ENCODE measurements at places on chromosomes 16 and 17.

- no peak for DNase-seq
- H3K4me1 ChIP-seq, result no peaks in the 10 kb centered on the region
- H3K4me3 ChIP-seq, result no peak overlapping the region
- H3K36me3 ChIP-seq, result no peaks in the 10 kb centered on the region
- H3K27me3 ChIP-seq, result peaks cover 87% of the 10 kb centered on the region
These were observed 596.3 kb upstream of the SALL1 start for GRCh38 chr16:51747329-51747728.

DNA sequence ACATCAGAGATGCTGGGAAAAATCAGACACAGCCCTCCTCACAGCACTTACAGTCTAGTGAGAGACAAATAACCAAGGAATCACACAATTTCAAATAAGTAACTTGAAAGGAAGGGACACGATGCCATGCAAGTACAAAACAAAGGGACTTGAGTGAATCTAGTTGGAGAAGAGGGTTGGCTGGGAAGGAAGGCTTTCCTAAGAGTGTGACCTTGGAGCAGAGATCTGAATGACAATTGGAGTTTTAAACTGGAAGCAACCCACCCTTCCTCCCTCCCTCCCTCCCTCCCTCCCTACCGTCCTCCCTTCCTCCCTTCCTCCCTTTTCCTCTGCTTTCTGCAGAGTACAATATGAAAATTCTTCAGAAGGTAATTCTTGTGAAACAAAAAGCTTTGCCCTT lies 31.1 kb downstream of the ADAMTS18 start:
- H3K27me3 ChIP-seq, result no peaks in the 10 kb centered on the region
- no peak overlapping the region for H3K4me3 ChIP-seq
- H3K4me1 ChIP-seq, result peaks cover 5% of the 10 kb centered on the region

DNA sequence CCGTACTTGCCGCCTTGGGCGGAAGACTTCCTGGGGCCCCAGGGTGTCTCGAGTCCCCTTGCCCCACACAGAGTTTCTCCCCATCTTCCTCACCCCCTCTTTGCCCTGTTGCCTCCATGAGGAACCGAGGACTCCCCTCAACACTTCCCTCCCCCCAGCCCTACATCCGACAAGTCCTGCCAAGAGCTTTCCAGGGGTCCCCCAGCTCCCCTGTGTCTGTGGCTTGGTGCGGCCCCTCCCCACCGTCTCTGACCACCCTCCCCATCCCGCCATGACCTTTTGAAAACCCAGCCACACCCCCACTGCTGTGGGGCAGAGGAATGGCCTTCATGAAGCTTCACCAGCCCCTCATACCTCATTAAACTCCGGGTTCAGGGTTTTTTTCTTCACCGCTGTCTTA lies 11.4 kb downstream of the SCGB1C2 start:
- no peaks in the 10 kb centered on the region for H3K36me3 ChIP-seq
- H3K27me3 ChIP-seq, result peaks cover 12% of the 10 kb centered on the region
- no peaks in the 10 kb centered on the region for H3K4me1 ChIP-seq

GRCh38 chr17:65071861-65072260 lies 15.3 kb upstream of the GNA13 start:
- H3K36me3 ChIP-seq, result no peaks in the 10 kb centered on the region
- H3K27ac ChIP-seq, result no peak overlapping the region
- no peak for DNase-seq

GRCh38 chr17:72296456-72296855 lies 175.6 kb downstream of the SOX9 start:
- H3K4me1 ChIP-seq, result peaks cover 14% of the 10 kb centered on the region
- no peak overlapping the region for H3K27ac ChIP-seq
- H3K36me3 ChIP-seq, result no peaks in the 10 kb centered on the region
- H3K4me3 ChIP-seq, result no peak overlapping the region
- no peak for DNase-seq

DNA sequence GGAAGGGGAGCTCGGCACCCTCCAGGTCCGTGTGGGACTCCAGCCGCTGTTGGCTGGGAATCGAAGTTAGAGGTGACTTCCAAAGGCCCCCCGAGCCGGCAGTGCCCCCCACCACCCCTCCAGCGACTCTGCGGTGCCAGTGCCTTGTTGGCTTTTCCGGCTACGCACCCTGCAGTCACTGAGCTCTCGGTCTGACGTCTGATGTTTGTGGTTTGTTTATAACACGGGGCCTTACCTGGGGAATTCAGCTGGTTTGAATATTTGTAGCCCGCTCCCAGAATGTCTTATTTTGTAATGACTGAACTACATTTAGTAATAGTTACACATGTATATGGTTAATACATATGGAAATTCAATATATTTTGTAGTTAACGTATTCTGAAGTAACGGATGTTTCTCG lies 7.1 kb upstream of the BAIAP3 start:
- no peak overlapping the region for H3K4me3 ChIP-seq
- DNase-seq, result no peak
- H3K27me3 ChIP-seq, result no peaks in the 10 kb centered on the region
- H3K4me1 ChIP-seq, result peaks cover 3% of the 10 kb centered on the region

DNA sequence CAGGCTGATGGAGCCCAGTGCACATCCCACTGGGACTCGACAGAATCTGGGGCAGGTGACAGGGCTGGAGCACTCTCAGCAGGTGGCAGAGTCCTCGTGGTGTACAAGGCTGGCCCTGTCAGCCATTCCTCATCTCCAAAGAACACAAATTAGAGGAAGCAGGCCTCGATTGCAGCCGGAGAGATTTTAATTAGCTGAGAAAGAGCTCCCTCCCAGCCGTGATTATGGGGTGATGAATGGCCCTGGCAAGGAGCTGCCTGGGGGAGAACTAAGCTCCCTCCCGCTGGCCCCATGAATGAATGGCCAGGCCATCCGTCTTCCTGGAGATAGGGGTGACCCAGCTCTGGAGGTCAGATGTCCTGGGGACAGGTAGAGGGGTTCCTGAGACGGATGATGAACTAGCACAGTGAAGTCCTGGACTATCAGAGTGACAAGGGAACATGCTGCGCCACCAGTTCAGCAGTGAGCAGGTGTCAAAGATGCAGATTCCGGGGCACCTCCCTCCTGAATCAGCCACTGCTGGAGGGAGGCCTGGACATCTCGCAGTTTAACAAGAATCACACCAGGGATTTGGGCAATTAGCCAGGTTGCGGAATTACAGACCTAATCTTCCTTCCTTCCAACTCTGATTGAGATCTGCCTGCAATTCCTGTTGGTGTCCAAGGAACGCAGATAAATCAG lies 35.5 kb downstream of the PIMREG start:
- H3K4me3 ChIP-seq, result no peak overlapping the region
- H3K4me1 ChIP-seq, result no peaks in the 10 kb centered on the region
- no peak for DNase-seq
- no peak overlapping the region for H3K27ac ChIP-seq
- no peaks in the 10 kb centered on the region for H3K27me3 ChIP-seq
- H3K36me3 ChIP-seq, result peaks cover 11% of the 10 kb centered on the region

- H3K4me3 ChIP-seq, result no peak overlapping the region
- no peaks in the 10 kb centered on the region for H3K4me1 ChIP-seq
- no peaks in the 10 kb centered on the region for H3K36me3 ChIP-seq
- no peaks in the 10 kb centered on the region for H3K27me3 ChIP-seq
These were observed 602.0 kb upstream of the C16orf82 start for GRCh38 chr16:26464576-26465266.

DNA sequence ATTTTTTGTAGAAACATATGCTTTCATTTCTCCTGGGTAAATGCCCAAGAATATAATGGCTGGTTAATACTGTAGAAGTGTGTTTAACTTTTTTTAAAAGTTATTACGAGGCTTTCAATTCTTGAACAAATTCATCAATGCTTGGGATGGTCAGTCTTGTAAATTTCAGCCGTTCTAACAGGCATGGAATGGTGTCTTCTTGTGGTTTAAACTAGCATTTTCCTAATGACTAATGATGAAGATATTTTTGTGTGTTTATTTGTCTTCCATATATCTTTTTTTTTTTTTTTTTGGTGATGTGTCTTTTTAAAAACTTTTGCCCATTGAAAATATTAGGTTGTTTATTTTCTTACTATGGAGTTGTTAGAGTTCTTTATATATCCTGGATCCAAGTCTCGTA lies 67.1 kb downstream of the MGAT5B start:
- DNase-seq, result no peak
- H3K36me3 ChIP-seq, result no peaks in the 10 kb centered on the region

DNA sequence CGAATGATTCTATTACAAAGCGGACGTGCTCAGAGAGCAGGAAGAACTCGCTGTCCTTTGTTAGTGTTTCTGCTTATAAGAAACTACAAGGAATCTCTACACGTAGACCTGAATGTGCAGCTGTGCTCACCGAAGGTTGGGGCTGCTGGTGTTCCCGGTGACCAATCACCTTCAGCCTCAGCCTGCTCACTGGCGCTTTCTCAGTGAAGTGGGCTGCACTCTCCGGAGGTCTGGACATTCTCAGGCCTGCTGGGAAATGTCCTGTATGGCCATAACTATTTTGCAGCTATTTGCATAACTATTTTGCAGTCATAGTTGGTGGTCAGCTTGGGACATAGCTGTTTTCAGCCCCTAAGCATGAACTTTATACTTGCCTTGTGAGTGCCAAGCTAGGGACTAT lies 9.7 kb upstream of the CIAO3 start:
- no peak for DNase-seq
- peaks cover 65% of the 10 kb centered on the region for H3K27me3 ChIP-seq
- no peak overlapping the region for H3K27ac ChIP-seq
- no peak overlapping the region for H3K4me3 ChIP-seq
- H3K4me1 ChIP-seq, result peaks cover 12% of the 10 kb centered on the region

- H3K27me3 ChIP-seq, result no peaks in the 10 kb centered on the region
- DNase-seq, result no peak
- peaks cover 4% of the 10 kb centered on the region for H3K36me3 ChIP-seq
- no peaks in the 10 kb centered on the region for H3K4me1 ChIP-seq
- H3K4me3 ChIP-seq, result no peak overlapping the region
These were observed 16.4 kb upstream of the METRNL start for GRCh38 chr17:83062818-83063671.

- no peak overlapping the region for H3K4me3 ChIP-seq
- no peak overlapping the region for H3K27ac ChIP-seq
- peaks cover 6% of the 10 kb centered on the region for H3K4me1 ChIP-seq
- no peaks in the 10 kb centered on the region for H3K27me3 ChIP-seq
- peak; percentile 43 for DNase-seq
These were observed 5.8 kb downstream of the TMEM231 start for GRCh38 chr16:75550211-75550662.

- peaks cover 100% of the 10 kb centered on the region for H3K27me3 ChIP-seq
- H3K27ac ChIP-seq, result no peak within 1 kb of the TSS
- peak; percentile 12 for DNase-seq
- no peaks in the 10 kb centered on the region for H3K4me1 ChIP-seq
- H3K36me3 ChIP-seq, result no peaks in the 10 kb centered on the region
These were observed at the start of gene SDK2 for GRCh38 chr17:73644145-73645049. Gene SDK2, minus strand, starts transcription at chr17:73644445. Its CDS starts 357 bp downstream, at chr17:73644088.

- H3K27ac ChIP-seq, result no peak overlapping the region
- H3K27me3 ChIP-seq, result no peaks in the 10 kb centered on the region
- peaks cover 27% of the 10 kb centered on the region for H3K36me3 ChIP-seq
These were observed 18.5 kb downstream of the MLYCD start for GRCh38 chr16:83917152-83918120.

DNA sequence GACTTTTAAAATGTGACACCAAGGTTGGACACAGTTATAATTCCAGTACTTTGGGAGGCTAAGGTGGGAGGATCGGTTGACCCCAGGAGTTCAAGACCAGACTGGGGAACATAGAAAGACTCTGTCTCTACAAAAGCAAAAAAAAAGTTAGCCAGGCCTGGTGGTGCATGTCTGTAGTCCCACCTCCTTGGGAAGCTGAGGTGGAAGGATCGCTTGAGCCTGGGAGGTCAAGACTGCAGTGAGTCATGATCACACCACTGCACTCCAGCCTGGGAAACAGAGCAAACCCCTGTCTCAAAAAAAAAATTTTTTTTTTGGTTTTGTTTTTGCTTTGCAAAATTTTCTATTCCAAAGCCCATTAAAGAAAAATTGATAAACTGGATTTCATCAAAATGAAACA lies 281.4 kb downstream of the BCAS3 start:
- H3K27me3 ChIP-seq, result no peaks in the 10 kb centered on the region
- H3K4me1 ChIP-seq, result no peaks in the 10 kb centered on the region
- no peak overlapping the region for H3K4me3 ChIP-seq
- no peaks in the 10 kb centered on the region for H3K36me3 ChIP-seq
- no peak for DNase-seq

DNA sequence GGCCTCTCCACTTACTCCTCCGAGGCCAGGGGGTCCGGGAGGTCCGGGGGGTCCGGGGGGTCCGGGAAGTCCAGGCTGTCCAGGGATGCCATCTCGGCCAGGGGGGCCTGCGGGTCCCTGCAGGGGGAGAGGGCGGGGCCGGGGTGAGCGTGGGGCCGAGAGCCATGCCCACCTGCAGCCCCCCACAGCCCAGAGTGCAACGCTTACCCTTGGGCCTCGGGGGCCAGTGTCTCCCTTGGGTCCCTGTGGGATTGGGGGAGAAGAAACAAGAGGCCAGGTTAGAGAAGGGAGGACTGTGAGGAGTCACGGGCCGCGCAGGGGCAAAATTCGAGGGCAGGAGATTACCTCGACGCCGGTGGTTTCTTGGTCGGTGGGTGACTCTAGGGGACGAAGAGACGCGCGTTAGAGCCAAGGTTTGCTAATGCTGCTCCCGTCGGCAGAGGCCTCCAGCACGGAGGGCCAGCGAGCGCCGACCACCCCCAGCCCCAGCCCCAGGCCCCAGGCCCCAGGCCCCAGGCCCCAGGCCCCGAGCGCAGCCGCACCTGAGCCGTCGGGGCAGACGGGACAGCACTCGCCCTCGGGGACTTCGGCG lies 2.1 kb downstream of the COL1A1 start:
- H3K4me3 ChIP-seq, result peak overlapping the region; percentile 68
- H3K4me1 ChIP-seq, result peaks cover 21% of the 10 kb centered on the region
- H3K27ac ChIP-seq, result no peak overlapping the region
- peaks cover 88% of the 10 kb centered on the region for H3K27me3 ChIP-seq
- no peak for DNase-seq

DNA sequence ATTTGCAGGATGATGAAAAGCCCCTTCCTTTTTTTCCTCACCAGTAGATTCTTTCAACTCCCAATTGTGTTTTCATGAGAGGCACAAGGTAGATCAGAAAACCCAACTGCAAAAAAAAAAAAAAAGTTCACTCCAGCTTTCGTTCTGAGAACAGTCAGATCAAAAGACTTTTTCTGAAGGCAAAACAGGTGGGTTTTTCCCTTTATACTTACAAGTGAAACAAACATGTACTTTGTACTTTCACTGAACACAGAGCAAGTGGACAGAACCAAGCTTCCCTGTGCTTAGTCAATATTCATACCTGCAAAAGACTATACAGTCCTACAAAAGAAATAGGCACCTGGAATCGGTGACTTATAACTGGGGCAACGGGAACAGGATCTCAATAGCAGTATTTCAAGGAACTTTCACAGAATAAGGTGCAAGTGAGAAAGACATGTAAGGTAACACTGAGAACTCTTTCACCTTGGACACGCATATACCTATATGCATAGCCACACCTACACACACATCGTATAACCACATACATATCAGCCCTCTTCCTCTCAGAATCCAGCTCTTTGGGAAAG lies 54.1 kb downstream of the TOX3 start:
- H3K27ac ChIP-seq, result peak overlapping the region; percentile 93
- no peaks in the 10 kb centered on the region for H3K27me3 ChIP-seq
- H3K4me1 ChIP-seq, result peaks cover 63% of the 10 kb centered on the region
- H3K36me3 ChIP-seq, result peaks cover 9% of the 10 kb centered on the region
- peak overlapping the region; percentile 33 for H3K4me3 ChIP-seq
- no peak for DNase-seq

Data from Calu3 (cell line).